Gastrocnemius medialis (tissue), 4 donors: ENCODE measurements at places on chromosomes 5 and 9. TPM values are rescaled to one million over a fixed set of nuclear protein-coding genes. Genes with fewer than 3 reads are reported as not detected.

DNA sequence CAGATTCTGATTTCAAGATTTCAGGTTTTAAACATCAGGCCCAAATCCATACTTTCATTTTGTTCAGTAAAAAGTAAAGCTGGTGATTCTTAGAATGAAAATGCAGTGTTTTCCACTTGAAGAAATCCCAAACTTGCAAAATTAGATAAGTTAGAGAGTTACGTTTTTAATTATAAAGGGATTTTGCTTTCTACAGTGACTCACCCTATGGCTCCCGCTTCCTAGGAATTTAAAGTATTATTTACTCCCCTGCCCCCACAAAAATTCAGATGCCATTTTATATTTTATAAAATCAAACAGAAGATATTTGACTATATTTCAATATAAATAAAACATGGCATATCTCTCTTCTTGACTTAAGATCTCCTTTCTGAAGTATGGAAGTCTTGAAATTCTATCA, 402.9 kb downstream of the ZSWIM6 start:
- no peak for DNase-seq
- no peak overlapping the region for H3K27ac ChIP-seq
- no peaks in the 10 kb centered on the region for H3K27me3 ChIP-seq
- H3K4me1 ChIP-seq, result no peaks in the 10 kb centered on the region

BHMT gene
- 0.66 TPM for total RNA-seq

DNA sequence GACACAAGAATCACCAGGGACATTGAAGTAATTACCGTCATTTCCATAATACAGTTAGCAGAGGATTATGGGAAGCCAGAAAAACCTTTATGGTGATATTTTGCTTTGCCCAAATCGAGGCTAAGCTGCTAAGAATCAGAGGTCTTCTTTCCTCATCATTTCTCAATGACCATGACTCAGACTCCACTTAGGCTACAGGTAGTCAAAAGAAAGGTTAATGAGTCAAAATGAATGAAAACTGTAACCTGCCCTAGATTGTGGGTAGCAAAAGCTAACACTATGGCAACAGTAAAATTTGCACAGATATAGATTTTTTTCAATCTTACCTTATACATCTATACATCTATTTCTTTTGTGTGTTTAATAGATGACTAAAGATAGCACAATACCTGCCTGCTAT, 185.8 kb downstream of the CARTPT start:
- no peaks in the 10 kb centered on the region for H3K4me1 ChIP-seq
- no peaks in the 10 kb centered on the region for H3K27me3 ChIP-seq
- no peak for DNase-seq

- H3K27ac ChIP-seq, result no peak overlapping the region
- no peak for DNase-seq
- H3K27me3 ChIP-seq, result no peaks in the 10 kb centered on the region
- no peaks in the 10 kb centered on the region for H3K4me1 ChIP-seq
- no peaks in the 10 kb centered on the region for H3K36me3 ChIP-seq
Measured at GRCh38 chr5:141272906-141273305, 27.7 kb downstream of the PCDHB15 start.
